ENCODE measurements at places on chromosomes 2 and 18. TPM values are rescaled to one million over a fixed set of nuclear protein-coding genes. Genes with fewer than 3 reads are reported as not detected.

Gene RBM44
- 0.45 TPM for total RNA-seq

Gene ZAP70
- 191 TPM for total RNA-seq

Gene LRATD1
- not detected for total RNA-seq

Gene CTNNA2
- not detected for total RNA-seq

Gene APLF
- 2.0 TPM for total RNA-seq

Gene EHD3
- 2.9 TPM for total RNA-seq

Gene DSG2
- 0.14 TPM for total RNA-seq

GRCh38 chr2:105849431-105850179 lies 104.9 kb downstream of the NCK2 start:
- DNase-seq: no peak

DNA sequence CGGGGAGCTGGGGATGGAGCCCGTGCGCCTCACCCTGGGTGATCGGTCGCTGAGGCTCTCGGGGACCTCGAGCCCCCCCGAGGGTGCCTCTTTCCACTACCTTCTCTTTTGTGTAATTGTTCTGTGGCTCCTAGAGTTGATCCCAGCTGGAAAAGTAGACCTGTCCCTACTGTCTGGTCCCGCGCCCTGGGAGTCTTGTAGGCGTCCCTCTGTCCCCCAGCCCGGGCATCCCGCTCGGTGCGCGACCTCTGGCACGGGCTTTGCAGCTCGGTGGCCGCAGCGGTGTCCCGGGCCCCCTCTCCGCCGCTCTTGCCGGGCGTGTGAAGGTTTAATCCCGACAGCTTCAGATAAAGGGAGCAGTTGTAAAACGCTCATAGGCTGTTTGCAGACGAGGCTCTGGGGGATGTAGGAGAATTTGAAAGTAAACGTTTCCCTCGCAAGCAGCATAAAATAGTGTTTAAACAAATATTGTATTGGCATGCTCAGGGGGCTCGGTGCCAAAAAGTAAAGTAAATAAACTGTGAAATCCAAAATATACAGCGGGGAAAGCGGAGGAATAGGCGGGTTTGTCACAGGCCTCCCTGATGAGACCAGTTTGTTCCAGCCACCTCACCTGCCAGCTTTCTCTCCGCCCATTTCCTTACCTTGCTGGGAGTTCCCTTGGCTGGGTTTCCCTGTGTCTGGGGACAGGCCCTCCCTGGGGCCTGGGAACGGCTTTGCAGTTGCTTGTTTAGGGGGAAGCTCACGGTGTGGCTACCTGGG lies 1.9 kb downstream of the GLI2 start:
- no peak for DNase-seq

DNA sequence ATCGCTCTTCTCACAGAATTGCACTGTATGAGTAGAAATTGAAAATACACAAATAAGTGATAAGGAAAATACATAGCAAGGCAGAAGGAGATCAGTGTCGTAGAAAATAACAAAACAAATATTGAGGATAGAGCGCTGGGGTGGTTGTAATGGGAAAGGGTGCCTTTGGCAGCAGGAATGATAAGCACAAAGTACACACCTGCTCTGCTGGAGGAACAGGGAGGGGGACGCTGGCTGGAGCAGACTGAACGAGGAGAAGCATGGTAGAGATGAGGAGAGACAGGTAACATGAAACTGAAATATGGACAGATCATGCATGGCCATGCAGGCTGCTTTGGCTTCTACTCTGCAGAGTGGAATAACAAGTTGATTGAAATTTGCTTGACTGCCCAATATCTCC lies 181.2 kb upstream of the FSHR start:
- DNase-seq: no peak

DNA sequence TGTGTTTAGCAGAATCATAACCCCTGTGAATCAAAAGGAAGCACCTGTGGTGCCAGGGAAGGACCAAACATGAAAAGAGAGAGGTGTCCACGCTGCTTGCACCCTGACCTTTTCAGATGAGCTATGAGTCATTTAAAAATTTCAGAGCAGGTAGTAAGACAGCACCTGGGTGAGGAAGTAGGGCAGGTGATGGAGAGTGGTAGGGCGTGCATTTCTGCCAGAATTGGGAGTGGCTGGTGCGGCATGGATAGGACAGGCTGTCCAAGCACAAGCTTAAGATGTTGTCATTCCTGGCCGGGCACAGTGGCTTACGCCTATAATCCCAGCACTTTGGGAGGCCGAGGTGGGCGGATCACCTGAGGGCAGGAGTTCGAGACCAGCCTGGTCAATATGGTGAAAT lies 36.8 kb downstream of the NPAS2 start:
- DNase-seq: no peak

DNA sequence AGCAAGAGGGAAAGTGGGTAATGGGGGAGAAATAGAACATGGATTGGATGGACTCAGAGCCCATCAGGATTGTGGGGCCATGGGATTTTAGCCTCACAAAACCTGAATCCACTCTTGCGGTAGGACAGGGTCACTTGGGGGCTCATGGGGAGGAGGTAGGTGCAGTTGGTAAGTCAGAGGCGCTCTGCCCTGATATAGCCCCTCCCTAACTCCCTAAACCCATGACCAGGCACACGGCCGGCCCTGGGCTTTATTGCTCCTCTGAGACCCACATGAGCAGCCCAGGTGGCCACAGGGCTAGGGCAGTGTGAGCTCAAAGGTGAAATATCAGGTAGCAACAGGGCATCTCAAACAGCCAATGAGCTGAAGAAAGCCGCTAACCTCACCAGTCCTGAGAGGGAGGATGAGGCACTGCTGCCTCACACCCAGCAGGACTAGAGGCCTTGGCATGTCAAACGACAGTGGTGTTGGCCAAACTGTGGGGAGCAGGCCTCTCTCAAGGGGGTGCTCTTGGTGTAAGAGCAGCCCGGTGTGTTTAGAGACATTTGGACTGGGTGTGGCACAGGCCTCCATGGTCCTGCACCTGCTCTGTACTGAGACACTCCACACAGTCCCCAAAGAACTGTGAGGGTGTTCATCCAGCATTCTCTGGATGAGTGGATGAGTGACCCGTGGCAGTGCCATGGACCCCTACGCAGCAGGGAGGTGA lies 90.8 kb upstream of the HS6ST1 start:
- no peak for DNase-seq

DNA sequence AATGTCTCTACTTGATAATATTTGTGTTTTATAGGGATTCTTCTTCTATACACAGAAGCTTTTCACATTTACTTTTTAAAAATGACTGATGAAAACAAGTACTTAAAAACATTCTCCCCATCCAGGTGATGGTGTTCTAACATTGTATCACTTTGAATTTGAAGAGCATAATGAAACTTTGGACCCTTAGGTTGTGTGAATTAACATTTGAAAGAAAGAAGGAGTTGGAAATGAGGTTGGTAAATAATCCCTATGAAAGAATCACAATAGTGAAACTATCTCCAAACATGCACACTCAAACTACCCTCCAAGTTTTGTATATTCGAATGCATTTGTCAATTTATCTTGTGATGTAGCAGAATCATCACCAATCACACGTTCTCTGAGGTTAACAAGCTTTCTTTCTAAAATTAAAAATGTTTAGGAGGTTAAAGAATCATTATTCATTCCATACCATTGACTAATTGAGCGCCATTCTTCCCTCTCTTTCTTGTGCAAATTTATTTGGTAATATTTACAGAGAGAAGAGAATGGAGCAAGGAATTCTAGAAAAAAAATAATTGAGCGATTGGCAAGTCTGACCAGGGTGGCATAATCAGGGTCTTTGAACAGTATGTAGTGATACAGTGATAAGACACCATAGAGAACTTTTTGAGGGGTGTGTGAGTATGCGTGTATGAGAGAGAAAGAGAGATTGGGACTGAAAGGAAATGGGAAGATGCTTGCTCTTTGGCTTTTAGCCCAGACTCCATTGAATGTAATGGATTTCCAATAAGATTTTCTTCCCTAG lies 260.0 kb upstream of the NRXN1 start:
- DNase-seq: no peak

GRCh38 chr2:55965966-55966365 lies 42.4 kb upstream of the EFEMP1 start:
- DNase-seq: no peak

DNA sequence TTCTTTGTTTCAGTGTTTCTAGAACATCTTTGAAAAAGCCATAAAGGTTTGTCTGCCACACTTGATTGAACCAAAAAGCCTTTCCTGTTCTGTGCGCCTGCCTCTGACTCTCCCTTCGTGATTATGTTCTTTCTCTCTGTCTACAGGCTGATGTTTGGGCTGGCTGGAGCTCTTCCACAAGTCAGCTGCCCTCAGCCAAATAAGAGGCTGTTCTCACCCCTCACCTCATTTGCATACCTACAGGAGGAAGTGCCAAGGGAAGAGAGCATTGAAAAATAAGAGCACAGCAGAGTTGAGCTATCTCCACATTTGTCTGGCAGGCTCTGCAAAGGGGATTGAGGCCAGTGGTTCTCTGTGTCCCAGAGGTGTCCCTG lies 15.8 kb downstream of the INPP5D start:
- DNase-seq: no peak

GRCh38 chr18:54774981-54775665 lies 53.2 kb upstream of the RAB27B start:
- no peak for DNase-seq

- no peak for DNase-seq
Observed at GRCh38 chr2:9631878-9632700, 1.3 kb upstream of the YWHAQ start.

DNA sequence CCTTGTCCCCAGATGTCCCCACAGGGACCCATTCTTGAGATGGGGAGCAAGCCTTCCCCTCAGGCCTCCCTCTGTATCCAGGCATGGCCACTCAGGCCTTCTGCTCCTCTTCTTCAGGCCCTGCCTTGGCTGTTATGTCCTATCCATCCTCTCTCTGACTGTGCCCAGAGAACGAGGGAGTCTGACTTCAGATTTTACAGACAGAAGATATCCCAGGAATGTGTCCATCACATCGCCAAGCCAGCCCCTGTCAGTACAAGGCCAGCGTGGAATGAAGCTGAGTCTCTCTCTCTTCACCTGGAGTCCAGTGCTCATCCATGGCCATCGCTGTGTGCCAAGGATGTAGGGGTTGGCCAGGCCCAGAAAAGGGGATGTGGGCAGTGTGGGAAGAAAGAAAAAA lies 57.6 kb downstream of the SDC1 start:
- DNase-seq: no peak

- DNase-seq: no peak
Observed at GRCh38 chr2:189096769-189097447, 82.7 kb downstream of the COL5A2 start.

- no peak for DNase-seq
Observed at GRCh38 chr2:82182270-82182669, 1877.7 kb upstream of the LRRTM1 start.

- DNase-seq: no peak
Observed at GRCh38 chr2:225867071-225867470, 467.6 kb downstream of the NYAP2 start.

GRCh38 chr18:76369791-76370190 lies 125.3 kb downstream of the ZNF516 start:
- no peak for DNase-seq

DNA sequence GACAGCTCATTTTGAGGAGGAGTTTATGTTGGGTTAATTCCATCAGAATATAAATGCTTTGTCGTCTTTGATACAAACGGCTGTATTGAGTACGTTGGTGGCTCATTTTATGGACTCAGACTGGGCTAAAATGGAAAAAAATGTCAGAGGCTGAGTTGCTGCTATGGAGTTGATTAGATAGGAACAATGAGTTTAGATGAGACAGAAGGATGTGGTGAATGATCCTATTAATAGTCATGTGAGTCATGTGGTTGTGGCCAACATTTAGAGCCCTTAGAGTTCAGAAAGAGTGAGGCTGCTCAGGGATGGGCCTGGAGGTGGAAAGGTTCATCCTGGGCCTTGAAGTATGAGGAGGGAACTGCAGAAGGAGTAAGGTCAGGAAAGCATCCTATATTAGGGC lies 434.2 kb downstream of the MEIS1 start:
- no peak for DNase-seq

GRCh38 chr2:138060301-138060635 lies 96.0 kb downstream of the HNMT start:
- DNase-seq: no peak

DNA sequence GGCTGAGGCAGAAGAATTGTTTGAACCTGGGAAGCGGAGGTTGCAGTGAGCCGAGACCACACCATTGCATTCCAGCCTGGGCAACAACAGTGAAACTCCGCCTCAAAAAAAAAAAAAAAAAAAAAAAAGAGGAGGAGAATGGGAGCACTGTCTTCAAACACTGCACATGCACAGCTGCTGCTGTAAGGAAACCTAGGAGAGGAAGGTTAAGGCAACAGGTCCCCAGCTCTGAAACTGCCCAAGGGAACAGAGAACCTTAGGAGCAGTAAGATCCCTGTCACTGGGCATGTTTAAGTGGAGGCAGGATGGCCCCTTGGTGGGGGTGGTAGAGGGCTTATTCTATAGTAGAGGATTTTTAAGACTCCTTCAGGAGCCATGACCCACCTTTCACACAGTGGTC lies 111.2 kb downstream of the CLIP4 start:
- no peak for DNase-seq

GRCh38 chr2:197073701-197074433 lies 147.4 kb upstream of the PGAP1 start:
- DNase-seq: no peak

DNA sequence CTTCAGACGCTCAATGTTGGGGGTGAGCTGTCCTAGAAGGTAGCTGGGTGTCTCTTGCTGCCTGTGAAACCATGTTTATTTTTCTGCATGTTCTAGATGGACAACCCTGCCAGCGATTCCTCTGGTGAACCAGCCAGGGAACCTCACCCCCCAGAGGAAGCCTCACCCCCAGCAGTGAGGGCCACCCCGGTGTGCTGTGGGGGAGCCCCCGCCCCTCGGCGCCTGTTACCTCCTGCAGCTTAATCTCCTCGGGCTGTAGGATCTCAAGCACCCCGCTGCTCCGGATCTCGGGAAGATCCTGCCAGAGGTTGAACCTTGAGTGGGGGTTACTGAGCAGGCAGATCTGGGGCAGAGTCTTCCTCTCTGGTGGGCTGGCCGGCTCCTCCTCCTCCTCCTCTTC lies 50.0 kb downstream of the SNORC start:
- DNase-seq: no peak

GRCh38 chr18:42586601-42587000 lies 528.9 kb downstream of the RIT2 start:
- DNase-seq: no peak

- no peak for DNase-seq
Observed at GRCh38 chr2:215401896-215402379, 33.9 kb downstream of the FN1 start.

DNA sequence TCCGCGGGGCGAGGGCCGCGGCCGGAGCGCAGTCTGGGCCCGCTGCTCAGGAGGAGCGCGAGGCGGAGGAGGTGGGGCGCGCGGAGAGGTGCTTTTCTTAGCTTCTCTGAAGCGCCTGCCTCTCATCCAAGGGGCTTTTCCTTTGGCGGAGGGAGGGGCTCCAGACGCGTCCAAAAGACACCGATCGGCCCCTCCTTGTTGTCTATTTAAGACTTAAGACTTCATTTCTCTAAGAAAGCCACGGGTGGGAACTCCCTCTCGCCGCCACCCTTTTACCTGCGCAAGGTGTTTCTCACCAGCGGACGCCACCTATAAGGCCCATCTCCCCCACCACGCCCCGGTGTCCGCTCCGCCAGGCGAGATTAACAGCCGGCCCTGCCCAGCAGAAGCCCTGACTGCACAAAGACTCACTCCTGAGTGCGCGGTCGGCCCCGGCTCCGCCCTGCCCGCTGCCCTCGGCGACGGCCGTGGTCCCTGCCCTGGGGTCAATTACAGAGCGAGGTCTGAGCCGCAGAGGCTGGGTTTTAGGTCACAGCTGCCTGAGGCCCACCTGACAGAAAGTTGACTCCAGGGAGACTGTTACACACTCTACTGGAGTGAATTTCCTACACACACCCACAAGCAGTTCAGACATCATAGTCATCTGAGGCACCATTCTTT lies at the start of gene DSC2:
DSC2 (minus strand) TSS at position 397 of the 660 bp plus-strand sequence. CDS start 450 bp downstream, outside the sequence.
- no peak for DNase-seq

Measured in natural killer cell treated with Interleukin-12 subunit alpha and Interleukin-12 subunit beta and Interleukin-15 and Interleukin-18, amount 100 ng/mL, for 72 hours (primary cell).